Lung (tissue), 17 donors: ENCODE measurements at places on chromosomes 13 and 19. TPM values are rescaled to one million over a fixed set of nuclear protein-coding genes. Genes with fewer than 3 reads are reported as not detected.

Gene RDH8
- polyA plus RNA-seq = not detected

Gene CCNA1
- 0.98 TPM for polyA plus RNA-seq

Gene IRGC
- not detected for polyA plus RNA-seq

Gene SERTAD3
- 28.9 TPM for polyA plus RNA-seq

Gene LIM2
- polyA plus RNA-seq = not detected

Gene SHC2
- polyA plus RNA-seq = 11.2 TPM

Gene FAM216B
- polyA plus RNA-seq = 8.8 TPM

Gene PCDH9
- polyA plus RNA-seq = 1.1 TPM

Gene ANKRD24
- 2.4 TPM for polyA plus RNA-seq

Gene PCDH8
- 0.06 TPM for polyA plus RNA-seq
